ENCODE measurements at places on chromosomes 5 and 9.
A peak's percentile ranks its signal among the peaks of the same experiment; 100 is the strongest.

GRCh38 chr5:39231705-39232525 lies 12.6 kb upstream of the FYB1 start:
- peak; percentile 25 for DNase-seq

GRCh38 chr5:57317341-57317740 lies 143.5 kb downstream of the GPBP1 start:
- DNase-seq, result peak; percentile 74

GRCh38 chr5:65910711-65911110 lies 15.7 kb upstream of the ERBIN start:
- DNase-seq, result no peak

DNA sequence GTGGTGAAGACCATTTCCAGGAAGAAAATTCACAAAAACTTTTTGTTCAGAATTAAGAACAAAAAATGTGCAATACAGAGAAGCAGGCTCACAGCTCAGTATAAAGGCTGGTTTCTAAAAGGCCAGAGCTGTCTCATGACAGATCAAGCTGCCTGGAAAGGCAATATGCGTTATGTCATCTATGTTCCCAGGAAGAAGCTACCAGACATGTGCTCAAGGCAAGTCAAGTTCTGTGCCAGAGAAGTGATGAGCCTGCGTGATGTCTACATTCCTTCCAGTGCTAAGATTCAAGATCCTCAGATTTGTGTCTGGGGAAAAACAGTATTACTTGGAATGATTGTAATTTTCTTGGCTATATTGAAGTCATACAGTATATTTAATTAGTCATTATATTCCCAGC lies 104.3 kb downstream of the PDE4D start:
- peak; percentile 86 for DNase-seq

- no peak for DNase-seq
Measured at GRCh38 chr9:98369471-98369870, 114.0 kb upstream of the TBC1D2 start.

DNA sequence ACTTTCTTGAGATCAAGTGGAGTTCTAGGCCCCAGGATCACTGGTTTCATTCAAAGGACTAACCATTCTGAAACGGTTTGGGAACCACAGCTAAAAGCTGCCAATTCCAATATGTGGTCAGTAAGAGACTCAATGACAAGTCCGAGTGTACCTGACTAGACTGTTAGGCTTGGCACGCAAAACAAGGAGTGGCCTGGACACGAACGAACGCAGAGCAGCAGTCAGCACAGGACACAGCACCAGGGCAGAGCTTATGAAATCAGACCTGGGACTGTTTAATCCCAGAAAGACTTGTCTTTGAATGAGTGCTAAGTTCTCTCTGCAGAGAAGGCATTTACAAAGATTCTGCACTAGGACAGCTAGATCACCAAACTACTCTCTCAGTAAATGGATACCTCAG lies 213.8 kb downstream of the GAPVD1 start:
- no peak for DNase-seq

DNA sequence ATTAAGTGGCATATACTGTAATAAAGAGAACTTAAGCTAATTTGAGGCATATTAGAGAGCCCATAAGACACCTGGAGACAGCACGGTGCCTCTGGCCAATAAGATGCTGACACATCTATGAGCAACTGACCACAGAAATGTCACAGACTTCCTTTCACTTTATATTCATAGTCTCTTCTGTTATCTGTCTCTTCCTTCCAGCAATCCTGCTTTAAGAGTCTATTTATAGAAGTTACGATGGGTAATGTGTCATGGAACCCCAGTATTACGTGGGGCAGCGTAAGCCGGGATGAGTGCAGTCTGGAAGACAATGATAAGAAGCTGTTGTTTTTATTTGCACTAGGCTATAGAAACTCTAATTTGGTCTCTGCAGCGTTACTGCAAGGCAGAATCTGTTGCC lies 136.8 kb downstream of the CFAP90 start:
- peak; percentile 69 for DNase-seq

- peak; percentile 42 for DNase-seq
Measured at GRCh38 chr5:127697894-127698600, 5.1 kb upstream of the CCDC192 start.

- no peak for DNase-seq
Measured at GRCh38 chr5:37112383-37112991, 136.7 kb downstream of the CPLANE1 start.

All from choroid plexus epithelial cell (primary cell).